OCI-LY7 (cell line): ENCODE measurements at places on chromosomes 7 and 10.

GRCh38 chr7:130887182-130887956 lies 153.4 kb upstream of the KLF14 start:
- DNase-seq = no peak

- peak; percentile 12 for DNase-seq
These were observed 89.6 kb upstream of the ITGB1 start for GRCh38 chr10:33047655-33048054.

DNA sequence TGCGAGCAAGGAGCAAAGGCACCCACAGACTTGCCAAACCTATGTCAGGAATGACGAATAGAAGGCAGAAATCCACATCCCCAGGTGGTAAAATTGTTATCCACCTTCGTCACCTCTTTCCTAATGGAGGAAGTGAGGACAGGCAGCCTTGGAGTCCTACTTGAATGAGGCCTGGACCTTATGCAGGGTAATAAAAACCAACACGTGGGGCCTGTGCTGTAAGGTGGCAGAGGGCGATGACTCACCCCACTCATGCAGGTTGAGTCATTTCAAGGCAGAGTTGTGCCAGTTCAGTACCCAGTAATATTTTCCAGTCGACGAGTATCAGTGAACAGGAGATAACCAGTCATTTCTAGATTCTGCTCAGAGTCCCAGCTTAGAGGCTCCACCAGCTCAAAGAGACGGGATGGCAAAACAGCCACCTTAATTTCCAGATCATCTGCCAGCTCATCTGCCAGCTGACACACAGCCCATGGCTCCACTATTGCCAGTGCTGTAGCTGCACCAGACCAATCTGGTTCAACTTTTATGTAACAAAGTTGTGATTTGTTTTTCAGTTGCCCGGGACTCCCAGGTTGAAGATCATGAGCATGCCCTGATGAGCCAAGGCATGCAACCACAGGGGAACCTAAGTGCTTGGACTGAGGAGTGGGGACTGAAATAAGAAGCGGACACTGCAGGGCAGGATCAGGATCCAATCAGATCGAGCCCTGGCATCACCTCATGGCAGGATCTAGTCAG lies 176.2 kb upstream of the ITGB1 start:
- DNase-seq = no peak

DNA sequence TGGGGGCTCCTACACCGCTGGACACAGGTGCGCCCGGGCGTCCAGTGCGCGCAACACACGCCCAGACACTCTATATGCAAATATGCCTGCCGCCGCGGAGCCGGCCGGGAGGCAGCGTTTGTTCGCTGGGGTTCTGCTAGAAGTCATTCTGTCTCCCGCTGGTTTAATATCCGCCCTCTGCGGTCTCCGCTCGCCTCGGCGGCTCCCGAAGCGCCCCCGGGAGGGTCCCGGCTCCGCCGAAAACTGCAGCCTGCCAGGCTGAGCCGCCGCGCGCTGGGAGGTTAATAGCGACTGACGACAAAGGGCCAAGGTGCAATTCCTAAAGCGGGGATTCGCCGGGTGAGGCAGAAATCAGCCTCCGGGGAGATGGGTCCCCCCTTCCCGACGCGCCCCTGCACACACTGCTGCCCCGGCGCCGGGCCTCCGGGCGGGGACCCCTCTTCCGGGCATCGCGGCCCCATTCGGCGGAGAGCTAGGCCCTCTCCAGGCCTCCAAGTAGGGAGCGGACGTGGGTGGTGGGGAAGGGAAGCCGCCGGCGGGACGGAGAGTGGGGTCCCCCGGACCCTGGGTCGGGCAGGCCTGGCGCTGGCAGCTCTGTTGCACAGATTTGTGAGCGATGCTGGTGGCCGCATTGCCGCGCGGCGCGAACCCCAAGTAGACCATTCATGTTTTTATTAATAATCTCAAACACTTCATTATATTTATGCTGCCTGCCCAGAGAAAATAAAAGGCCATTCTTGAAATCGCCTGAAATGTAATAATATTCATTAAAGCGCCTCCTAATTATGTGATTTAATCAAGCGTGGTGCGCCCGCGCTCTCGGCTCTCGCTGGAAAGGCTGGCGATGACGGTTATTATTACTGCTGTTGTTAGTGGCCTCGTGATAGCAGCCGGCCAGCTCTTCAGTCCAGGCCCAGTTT lies 9.1 kb downstream of the EN2 start:
- no peak for DNase-seq

DNA sequence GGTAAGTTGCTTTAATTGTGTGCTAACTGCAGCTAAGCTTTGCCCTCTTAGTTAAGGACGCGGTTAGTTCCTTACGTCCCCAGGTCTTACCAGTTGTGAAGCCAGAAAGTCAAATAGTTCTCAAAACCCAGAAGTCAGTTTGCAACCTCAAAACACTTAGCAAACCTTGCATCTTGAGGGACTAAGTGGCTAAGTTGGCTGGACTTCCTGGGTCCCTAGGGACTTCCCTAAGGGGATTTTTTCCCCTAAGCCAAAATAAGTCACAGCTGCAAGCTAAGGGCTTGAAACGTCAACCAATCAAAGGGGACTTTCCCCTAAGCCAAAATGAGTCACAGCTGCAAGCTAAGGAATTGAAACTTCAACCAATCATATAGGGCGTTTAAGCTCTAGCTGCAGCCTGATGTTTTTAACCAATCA lies 36.2 kb upstream of the HECW1 start:
- peak; percentile 38 for DNase-seq
